Astrocyte (in vitro differentiated cells and primary cell): ENCODE measurements at places on chromosomes 7 and 10.
A peak's percentile ranks its signal among the peaks of the same experiment; 100 is the strongest.

GRCh38 chr7:140928491-140929309 lies 4.0 kb upstream of the BRAF start:
- DNase-seq, result no peak

GRCh38 chr10:123795196-123795780 lies 96.3 kb downstream of the CPXM2 start:
- no peak for DNase-seq

GRCh38 chr10:72688208-72688651 lies 3.7 kb upstream of the MCU start:
- DNase-seq, result peak; percentile 91

DNA sequence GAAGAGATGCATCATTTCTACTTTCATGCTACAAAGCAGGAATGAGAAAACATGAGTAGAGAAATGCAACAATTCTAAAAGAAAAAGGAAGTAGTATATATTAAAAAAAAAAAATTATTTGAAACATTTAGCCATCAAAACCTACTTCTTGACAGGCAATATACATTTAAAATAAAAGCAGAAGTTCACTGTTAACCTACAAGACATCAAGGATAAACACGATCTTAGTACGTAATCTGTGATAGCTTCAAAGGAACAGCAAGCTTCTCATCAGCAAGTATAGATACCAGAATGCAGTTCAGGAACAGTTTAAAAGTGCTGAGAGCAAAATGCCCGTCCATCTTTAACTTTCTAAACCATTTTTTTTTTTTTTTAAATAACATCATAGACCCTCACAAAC lies 36.9 kb downstream of the MALSU1 start:
- DNase-seq, result no peak

GRCh38 chr7:56007891-56008290 lies 43.4 kb downstream of the PSPH start:
- no peak for DNase-seq

GRCh38 chr7:99106411-99106810 lies 37.5 kb downstream of the SMURF1 start:
- peak; percentile 14 for DNase-seq

DNA sequence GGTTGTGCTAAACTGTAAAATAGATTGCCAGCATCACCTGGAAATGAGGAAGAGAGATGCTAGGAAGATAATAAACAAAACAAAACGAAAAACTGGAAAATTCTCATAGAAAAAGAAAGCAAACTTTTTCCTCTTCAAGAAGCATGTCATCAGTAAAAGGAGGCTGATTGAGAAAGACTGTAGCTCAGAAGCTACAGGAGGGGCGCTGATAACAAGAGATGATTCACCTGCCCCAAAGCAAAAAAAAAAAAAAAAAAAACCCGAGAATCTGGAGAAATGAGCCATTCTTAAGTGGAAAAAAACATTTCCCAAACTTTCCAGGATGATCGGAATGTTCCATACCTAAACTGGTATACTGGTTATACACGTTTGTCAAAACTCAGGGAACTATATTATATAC lies 130.5 kb upstream of the C1QL3 start:
- peak; percentile 23 for DNase-seq

GRCh38 chr10:121994429-121994941 lies 5.5 kb downstream of the TACC2 start:
- no peak for DNase-seq
